ENCODE measurements at places on chromosomes 3 and 15.

GRCh38 chr3:47578119-47578632 is 489 bp downstream of the CSPG5 start:
- peak; percentile 13 for DNase-seq

DNA sequence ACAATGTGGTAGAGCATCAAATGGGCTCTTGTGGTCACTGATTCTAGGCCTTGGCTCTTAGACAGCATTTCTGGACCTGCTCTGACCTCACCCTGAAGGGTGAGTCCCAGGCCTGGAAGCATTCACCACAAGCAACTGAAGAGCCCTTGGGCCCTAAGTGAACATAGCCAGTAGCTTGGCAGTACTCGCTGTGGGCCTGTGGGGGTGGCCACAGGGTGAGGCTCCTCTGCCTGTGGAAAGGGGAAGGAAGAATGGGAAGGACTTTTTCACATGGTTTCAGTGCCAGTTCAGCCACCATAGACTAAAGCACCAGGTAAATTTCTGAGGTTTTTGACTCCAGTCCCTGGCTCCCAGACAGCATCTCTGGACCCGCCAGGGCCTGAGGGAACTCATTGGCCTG is 5.1 kb upstream of the ZSCAN2 start:
- DNase-seq: no peak

DNA sequence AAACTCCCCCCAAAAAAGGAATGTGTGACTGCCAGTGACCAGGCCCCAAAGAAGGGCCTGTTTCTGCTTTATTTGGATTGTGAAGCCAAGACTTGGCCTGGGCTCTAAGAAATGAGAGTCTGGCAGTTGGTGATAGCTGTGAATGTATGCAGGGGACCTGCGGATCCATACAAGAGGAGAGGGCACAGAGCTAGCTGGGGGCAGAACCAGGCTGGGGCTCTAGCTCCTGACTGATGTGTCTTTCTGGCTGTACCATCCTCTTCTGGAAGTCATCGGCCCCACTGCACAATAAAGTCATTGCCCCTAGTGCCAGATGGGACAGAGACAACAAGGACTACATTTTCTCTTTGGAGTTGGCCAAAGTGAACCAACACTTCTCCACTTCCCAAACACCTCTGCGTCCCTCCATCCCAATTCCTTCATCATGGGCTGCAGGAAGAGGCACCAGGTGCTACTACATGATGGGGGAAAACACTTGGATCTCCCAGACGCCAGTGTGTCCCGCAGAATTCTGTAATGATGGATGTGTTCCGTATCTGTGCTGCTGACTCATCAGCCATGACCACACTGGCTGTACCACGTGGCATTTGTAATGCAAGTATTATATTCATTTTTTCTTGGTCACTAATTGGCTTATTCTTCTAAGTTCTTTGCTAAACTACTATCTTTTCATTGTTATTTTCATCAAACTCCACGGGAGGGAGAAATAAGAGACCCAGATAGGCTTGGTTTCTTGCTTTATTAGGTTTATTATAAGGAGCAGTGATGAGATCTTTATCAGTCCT is 1.7 kb upstream of the PLA2G4F start:
- no peak for DNase-seq

- no peak for DNase-seq
Measured at GRCh38 chr3:155791190-155791589, 14.9 kb downstream of the C3orf33 start.

DNA sequence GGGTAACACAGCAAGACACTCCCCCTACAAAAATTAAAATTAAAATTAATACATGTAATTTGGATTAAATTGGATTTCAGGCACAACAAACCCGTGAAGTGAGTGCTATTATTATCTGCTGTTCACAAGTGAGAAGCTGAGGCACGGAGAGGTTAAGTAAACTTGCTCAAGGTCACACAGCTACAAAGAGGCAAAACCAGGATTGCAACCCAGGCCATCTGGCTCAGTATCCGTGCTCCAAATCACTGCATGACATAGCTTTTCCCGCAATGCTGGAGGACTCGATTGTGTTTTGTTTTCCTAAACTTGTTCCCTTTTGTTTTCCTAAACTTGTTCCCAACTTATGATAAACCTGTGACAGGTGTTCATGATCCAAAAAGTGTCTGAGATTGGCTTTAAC is 19.9 kb upstream of the C15orf39 start:
- no peak for DNase-seq

GRCh38 chr3:87247430-87247773 is 20.3 kb downstream of the CHMP2B start:
- no peak for DNase-seq

DNA sequence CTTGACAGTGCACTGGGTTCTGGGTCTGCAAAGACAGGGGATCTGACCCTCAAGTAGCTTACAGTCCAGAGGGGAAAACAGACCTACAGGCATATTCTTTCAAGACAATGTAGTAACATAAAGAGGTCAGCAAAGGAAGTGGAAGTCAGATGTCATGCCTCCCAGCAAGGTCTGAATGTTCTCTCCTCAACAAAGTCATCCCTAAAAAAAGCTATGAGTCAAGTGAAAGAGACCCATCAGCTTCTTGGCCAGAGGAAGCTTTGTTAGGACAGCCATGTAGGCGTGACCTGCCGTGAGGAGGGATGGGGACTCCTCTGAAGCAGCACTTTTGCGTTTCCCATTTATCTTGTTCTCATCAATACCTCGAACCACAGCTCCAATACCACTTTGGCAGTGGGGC is 331.6 kb upstream of the NR2F2 start:
- no peak for DNase-seq

GRCh38 chr3:180215866-180216265 is 179.1 kb upstream of the PEX5L start:
- DNase-seq: no peak

DNA sequence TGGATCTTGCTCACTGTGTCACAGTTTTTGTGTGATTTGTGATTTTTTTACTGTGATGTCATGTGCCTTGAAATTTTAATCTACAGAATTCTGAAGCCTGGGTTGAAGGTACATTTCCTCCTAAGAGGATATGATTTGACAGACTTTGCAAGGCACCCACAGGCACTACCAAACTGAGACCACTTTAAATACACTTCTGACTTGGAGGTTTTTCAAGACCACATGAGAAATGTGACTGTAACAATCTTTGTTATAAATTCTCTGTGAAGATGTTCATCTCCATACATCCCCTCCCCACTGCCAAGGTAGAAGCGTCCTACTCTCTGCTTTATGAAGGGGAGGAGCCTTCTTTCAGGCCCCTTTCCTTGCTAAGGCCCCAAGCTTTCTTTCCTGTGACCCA is 22.8 kb downstream of the UBXN7 start:
- DNase-seq: no peak
